CD8-positive, alpha-beta memory T cell (primary cell): ENCODE measurements at places on chromosomes 7 and 10.

- no peak for DNase-seq
These were observed 86.3 kb upstream of the FAM171A1 start for GRCh38 chr10:15457382-15457781.

GRCh38 chr7:8134089-8134733 lies 127.8 kb downstream of the ICA1 start:
- peak; percentile 32 for DNase-seq

- no peak for DNase-seq
These were observed 402.8 kb upstream of the PCDH15 start for GRCh38 chr10:55203874-55204273.

DNA sequence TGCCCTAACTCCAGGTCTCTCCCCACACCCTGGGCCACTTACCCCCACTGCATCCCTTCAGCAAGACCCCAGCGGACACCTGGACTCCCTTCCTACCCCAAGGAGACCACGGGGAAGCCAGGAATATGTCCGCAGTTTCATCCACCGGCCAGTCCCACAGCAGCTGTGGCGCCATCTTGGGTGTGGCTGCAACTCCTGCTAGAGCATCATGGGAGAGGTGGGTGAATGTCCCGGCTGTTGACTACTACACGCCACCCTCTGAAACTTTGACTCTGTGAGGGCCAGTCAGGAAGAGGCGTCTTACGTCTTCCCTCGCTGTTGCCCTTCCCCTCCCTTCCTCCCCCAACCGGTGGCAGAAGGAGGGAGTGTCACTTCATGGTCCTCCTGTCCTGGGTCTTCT lies 238.3 kb upstream of the RNF32 start:
- DNase-seq, result no peak

DNA sequence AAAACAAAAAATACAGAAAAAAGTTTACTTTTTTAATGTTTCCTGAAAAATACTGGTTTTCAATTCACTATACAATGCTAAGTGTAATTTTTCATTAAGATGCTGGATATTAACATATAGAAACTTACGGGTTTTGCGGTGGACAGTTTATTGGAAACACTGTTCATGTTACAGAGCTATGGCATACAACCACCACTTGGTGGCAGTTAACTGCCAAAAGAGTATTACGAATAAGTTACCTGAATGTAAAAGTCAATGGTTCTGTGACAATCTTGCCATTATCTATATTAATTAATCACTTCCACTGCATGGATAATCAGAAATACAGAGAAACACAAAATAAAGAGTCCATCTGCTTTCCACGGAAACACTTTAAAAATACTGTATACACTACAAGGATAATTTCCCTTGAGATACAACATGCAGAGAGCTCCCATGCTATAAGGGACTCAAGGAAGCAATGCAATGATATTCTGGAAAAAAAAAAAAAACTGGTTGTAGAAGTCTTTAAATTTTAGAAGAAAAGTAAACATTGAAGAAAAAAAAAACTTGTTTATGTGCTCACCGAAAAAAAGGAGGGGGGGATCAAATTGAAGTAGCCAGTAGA lies 97.0 kb downstream of the TPK1 start:
- DNase-seq, result no peak

DNA sequence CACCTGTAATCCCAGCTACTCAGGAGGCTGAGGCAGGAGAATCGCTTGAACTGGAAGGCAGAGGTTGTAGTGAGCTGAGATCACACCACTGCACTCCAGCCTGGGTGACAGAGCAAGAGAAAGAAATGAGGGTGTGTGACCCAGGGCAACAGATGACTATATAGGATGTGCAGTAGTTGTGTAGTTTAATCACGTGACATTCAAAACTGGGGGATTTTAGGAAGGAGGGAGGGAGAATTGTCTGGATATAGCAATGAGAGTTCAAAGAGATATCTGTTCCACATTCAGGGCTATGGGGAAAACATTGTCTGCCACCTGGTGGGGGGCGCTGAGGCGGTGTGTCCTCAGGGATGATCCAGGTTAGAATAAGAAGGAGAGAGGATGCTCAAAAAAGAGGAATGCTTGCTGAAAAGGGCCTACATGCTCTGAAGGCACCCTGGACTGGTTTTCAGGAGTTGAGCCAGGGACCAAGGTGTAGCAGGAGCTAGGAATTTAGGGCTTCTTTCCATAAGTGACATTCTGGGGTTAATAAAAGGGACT lies 7.8 kb upstream of the ZYX start:
- no peak for DNase-seq

- DNase-seq, result no peak
These were observed 327 bp upstream of the FIS1 start for GRCh38 chr7:101245147-101245668.

DNA sequence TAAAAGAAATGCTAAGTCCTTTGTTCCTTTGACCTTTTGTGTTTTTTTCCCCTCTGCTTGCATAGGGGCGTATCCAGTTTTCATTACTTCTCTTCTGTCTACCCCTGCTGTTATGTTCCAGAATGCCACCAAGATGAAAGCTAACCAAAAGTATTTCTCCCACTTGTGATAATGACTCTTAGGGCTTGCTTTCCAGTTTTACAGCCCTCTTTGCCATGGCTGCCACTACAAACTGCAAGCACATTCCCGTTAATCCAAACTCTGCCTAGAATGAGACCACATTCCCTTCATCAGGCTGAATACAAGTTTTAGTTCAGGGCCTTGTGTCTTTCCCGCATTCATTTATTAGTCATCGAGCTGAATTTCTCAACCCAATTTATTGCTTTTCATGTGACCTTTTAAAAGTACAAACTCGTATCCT lies 23.6 kb upstream of the CD36 start:
- DNase-seq, result no peak

DNA sequence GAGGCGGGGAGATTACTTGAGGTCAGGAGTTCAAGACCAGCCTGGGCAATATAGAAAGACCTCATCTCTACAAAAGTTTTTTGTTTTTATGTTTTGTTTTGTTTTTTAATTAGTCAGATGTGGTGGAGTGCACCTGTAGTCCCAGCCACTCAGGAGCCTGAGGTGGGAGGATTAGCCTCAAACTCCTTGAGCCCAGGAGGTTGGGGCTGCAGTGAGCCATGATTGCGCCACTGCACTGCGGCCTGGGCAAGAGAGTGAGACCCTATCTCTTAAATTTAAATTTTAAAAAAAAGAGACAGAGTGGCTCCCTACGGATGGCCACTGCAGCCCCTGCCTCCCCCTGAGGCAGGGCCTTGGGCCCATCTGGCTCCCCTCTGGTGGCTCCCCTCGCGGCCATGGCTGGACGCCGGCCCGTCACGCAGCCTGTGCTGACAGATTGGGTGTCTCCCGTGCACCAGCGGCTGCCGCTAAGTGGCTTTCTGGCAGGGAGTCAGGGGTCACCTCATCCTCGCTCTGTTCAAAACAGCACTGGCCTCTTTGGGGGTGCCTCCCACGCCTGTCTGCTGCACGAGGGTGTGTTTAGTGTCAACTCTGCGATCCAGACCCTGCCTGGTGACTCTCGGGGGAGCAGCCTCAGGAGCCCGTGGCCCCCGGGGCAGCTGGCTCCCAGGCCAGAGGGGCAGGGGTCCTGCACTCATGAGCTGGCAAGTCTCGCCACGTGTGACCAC lies 44.4 kb upstream of the ELN start:
- no peak for DNase-seq

GRCh38 chr7:99790407-99790806 lies 6.4 kb upstream of the CYP3A4 start:
- no peak for DNase-seq

DNA sequence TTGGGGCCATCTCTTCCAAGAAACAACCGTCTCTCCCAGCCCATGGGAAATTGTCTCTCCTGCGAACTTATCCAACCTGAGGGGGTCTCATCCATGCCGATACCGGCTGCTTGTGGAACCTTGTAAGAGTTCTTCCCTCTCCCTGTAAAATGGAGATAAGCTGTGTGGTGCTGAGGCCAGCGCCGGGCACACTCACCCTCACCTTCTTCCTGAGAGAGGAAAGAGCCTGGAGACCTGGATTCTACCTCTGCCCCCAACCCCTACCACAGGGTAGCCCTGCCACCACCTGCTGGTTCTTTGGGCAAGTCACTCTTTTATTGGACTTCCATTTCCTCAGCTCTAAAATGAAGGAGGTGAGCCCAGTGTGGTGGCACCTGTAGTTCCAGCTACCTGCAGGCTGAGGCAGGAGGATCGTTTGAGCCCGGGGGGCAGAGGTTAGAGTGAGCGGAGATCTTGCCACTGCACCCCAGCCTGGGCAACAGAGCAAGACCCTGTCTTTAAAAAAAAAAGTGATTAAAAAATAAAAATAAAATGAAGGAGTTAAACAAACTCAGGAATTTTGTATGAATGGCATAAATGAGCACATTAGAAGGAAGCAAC lies 38.4 kb upstream of the PSAP start:
- DNase-seq, result no peak

- DNase-seq, result no peak
These were observed 176.4 kb downstream of the NEURL1 start for GRCh38 chr10:103669944-103670343.

GRCh38 chr7:136009488-136010079 lies 32.4 kb upstream of the MTPN start:
- DNase-seq, result no peak

GRCh38 chr10:132465889-132466519 lies 69.0 kb downstream of the PWWP2B start:
- no peak for DNase-seq

DNA sequence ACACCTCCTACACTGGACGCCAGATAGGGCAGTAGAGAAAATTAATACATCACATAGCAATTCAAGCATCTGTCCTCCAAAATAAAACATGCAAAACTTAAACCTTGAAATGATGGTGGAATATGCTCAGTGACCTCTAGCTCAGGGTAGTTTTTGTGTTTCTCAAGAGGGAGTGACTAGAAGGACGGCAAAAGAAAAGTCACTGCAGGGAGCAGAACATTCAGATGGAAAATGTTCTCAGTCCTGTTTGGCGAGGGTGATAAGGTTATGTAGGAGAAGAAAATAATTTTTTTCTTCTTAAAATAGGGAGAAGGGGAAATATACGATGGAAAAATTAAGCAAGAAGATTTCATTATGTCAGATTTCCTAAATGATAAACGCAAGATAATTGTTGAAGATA lies 50.9 kb downstream of the APBB1IP start:
- no peak for DNase-seq
